ENCODE measurements at places on chromosomes 13 and 19.

DNA sequence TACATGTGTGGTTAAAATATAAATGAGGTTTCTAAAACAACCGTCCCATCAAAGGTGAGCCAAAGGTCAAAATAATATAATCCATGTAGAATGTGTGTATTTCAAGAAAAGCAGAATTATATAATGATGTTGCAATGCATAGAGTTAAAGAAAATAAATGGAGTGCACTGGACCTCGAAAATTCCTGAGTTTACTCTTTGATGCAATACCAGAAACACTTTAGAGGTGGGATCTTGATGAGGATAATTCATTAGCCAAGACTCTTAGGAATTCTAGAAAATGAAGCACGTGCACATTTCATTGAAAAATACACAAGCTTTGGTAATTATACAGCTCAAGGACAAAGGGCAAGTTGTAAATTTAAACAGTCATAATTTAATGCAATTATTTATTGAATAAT lies 508.9 kb upstream of the ARGLU1 start:
- DNase-seq, result no peak

- DNase-seq, result no peak
Observed at GRCh38 chr13:25067064-25067463, 28.9 kb upstream of the PABPC3 start.

DNA sequence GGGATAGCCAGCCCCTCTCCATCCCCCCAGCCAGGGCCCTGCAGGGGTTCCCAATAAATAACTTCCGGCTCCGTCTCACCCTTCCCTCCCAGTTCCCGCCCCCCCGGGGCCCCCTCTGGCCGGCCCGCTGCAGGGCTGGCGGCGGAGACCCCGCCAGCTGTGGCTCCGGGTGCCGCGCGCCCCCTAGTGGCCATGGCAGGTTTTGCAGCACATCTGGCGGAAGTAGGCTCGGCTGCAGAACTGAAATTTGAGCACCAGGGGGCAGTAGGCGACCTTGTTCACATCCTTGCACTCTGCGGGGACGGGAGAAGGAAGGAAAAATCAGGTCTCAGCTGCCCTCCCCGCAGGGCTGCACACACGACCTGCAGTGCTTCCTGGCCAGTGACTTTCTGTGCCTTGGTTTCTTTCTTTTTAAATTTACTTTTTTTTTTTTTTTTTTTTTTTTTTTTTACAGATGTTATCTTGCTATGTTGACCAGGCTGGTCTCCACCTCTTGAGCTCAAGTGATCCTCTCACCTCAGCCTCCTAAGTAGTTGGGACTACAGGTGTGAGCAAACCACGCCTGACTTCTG lies 3.6 kb upstream of the MYO1F start:
- peak; percentile 71 for DNase-seq

DNA sequence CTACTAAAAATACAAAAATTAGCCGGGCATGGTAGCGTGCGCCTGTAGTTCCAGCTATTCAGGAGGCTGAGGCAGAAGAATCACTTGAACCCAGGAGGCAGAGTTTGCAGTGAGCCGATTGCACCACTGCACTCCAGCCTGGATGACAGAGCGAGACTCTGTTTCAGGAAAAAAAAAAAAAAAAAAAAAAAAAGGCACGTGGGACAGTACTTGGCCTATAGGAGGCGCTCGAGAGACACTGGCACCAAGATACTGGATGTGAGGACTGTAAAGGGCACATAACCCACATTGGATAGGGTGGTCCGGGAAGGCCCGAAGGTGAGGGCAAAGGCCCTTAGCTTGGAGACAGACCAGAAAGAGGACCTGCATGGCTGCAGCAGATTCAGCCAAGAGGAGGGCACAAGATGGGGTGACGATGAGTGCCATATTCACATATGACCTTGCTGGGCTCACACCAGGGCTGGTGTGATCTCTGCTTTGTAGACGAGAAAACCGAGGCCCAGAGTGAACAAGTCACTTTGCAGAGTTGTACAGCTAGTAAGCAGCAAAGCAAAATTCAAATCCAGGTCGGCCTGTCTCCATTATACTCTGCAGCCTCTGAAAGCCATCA lies 89.4 kb downstream of the DPF1 start:
- DNase-seq, result peak; percentile 64

- DNase-seq, result no peak
Observed at GRCh38 chr13:77310161-77310560, 16.7 kb downstream of the MYCBP2 start.

DNA sequence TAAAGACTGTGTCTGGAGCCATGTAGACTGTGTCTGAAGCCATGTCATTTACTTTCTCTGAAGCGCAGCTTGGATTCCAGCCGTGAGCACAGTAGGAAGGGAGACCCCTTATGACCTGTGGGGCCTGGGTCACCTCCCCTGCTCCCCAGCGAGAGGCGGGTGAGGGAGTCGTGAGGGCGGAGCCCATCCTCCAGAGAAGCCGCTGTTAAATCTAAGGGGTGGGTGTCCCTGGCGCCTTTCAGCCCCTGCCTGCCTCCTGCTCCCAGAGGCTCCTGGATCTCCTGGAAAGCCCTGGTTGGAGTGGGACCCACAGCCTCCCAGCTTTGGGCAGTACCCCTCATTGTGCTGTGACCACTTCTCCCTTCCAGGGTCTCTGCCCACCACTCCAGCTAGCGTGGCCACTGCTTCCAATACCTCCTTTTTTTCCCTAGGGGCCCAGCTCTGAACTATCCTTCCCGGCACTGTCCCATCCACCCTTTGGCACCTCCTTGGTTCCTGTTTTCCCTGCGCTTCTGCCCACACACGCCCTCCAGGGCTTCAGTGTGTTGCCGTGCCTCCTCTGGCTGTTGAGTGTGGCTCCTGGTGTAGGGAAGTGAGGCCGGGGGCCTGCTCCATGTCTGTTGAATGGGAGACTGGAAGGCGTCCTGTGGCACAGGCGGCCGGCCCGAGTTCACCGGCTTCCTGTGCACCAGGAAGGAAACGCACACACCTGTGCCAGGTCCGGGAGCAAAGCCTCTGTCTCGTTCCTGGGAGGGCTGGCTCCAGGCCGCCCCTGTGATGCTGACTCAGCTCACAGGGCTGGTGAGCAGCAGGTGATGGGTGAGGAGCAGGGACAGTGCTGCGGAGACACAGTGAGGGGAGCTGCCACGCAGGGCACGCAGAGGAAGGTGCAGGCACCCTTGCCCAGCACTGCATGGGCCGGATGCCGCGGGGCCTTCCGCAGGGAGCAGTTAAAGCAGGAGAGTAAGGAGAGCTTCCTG lies 29.4 kb downstream of the ATP4B start:
- no peak for DNase-seq

DNA sequence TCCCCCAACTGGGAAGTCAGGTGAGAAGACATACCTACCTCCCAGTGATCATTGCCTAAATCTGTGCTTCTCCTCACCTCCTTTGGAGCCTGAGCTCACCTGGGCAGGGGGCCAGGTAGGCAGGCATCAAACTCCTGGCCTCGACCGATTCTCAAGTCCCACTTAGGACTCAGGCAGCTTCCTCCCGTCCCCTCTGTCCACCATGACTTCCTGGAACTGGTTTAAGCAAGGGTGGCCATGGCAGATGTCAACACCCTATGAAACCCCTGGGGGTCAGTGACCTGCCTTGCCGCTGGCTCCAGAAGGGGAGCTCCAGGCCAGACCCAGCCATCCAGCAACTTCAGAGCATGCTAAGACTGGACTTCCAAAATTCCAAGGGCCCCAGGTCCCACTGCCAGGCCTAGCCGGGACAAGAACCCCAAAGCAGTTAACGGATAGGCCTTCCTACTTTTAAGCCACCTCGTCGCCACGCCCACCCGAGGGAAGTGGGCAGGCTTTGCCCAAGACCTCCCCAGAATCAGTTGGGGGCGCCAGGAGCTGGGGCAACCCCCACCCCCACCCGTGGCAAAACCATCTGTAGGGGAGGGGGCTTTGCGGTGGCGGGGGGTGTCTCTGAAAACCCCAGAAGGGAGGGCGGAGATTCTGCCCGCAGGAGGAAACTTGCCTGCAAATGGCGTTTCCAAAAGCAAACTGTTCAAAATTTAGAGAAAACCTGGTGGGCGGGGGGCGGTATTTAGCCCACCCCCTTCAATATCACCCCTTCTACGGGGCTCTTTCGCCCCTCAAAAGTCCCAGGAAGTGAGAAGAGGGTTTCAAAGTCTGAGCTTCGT lies 657 bp downstream of the PLIN3 start:
- peak; percentile 24 for DNase-seq

- no peak for DNase-seq
Observed at GRCh38 chr13:110826101-110826500, 88.8 kb downstream of the ANKRD10 start.

- no peak for DNase-seq
Observed at GRCh38 chr13:28741084-28741491, 22.3 kb upstream of the SLC46A3 start.

DNA sequence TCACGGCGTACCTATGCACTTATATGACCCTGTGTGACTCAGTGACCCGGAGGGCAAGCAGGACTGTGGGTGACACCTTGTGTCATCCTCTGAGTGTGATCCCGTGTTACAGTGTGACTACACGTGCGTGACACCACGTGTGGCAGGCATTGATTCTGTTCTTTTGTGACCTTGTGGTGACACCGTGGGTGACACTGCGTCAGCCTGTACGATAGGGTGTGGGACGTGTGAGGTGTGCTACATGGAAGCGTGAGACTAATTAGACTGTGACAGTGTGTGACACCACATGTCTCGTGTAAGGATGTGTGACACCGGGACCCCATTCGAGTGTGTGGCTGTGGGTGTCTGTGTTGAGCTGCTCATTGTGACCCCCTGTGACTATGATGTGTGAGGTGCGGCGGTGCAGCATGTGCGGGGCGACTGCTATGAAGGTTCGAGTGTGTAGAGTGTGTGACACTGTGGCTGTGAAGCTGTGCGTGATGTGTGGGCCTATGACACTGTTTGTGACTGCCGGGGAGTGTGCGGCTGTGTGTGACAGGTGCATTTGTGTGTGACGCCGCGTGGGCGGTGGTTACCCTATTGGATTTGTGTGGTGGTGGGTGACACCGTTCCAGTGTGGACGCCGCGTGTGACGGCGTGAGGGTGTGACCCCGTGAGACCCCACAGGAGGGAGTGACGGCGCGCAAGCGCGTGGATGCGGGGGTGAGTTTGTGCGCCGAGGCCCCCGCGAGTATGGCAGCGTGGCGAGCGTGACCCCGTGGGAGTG lies 399 bp upstream of the SPTBN4 start:
- no peak for DNase-seq

DNA sequence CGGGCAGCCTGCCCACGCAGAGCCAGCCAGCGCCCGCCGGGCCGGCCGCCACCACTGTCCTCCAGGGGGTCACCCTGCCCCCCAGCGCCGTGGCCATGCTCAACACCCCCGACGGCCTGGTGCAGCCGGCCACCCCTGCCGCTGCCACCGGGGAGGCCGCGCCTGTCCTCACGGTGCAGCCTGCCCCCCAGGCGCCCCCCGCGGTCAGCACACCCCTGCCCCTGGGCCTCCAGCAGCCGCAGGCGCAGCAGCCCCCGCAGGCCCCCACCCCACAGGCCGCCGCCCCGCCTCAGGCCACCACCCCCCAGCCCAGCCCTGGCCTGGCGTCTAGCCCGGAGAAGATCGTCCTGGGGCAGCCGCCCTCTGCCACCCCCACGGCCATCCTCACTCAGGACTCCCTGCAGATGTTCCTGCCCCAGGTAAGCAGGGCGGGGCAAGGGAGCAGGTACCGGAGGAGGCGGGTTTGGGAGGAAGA lies 32.3 kb upstream of the EHD2 start:
- DNase-seq, result no peak

DNA sequence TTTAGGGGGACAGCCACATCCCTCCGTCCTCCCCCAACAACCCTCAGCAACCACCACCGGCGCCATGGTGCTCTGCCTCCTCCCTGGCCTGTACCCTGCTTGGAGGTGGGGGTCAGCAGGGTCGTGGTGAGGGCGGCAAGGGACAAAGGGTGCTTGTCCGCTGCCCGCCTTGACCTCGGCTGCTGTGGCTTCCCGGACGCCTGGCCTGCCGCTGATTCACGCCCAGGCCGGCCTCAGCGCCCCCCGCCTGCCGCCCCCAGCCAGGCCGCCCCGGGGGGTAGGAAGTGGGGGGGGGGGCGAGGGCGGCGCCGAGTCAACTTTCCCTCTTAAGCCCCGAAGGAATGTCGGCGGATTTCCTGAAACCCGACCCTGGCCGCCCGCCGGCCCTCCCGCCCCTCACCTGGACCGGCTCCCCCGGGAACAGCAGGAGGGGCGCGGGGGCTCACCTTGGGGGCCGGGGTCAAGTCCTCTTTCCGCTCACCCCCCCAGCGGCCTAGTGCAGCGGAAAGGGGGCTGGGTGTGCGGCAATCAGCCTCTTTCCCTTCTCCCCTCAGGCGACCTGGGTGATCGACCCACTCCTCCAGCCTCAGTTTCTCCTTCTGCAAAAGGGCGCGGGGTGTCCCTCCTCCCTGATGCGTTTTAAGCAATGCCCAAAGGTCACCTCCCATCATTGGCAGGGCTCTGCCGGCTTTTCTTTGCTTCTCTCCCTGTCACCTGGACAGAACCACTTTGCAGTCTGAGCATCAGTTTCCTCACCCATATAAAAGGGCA lies 1.9 kb upstream of the TMEM59L start:
- no peak for DNase-seq

DNA sequence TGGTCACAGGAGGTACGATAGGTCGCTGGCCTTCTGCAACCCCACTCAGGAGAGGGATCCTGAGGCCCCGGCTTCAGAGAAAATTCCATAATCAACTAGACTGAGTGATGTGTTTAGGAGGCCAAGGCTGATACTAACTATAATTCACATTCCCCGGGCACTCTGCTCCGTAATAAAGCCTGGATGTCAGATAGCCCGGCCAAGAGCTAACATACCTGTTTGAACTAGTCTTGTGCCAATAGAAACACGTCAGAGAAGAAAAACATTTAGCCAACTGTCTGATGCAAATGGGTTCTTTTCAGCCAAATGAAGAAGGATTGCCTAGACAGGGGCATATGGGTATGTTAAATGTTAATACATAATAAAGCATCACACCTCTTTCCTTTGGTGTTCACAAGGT lies 204.2 kb downstream of the TSHZ3 start:
- no peak for DNase-seq

DNA sequence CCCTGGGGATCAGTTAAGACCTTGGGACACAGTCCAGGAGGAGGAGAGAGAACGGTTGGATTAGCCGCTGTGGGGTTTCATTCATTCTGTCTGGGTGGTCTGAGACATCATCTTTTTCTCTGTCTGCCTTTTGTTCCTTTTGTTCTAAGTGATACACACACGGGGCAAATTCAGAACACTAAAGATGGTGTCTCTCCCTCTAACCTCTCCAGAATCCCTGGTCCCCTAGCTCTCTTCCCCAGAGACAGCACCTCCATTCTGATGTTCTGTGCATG lies 5.0 kb downstream of the BICRA start:
- no peak for DNase-seq

GRCh38 chr13:65585346-65585745 lies 1644.8 kb downstream of the PCDH9 start:
- DNase-seq, result no peak

- DNase-seq, result peak; percentile 85
Observed at GRCh38 chr19:54464630-54465425, 1.2 kb upstream of the LENG9 start.

Measured in SK-MEL-5 (cell line).